T-helper 2 cell treated with Interferon-gamma antibody and Interleukin-4, amounts not matched to agents 100 ng/mL and 5 ng/mL, for 36 hours (primary cell): ENCODE measurements at places on chromosomes 13 and 19. TPM values are rescaled to one million over a fixed set of nuclear protein-coding genes. Genes with fewer than 3 reads are reported as not detected.

Gene UNC13A
- 0.02 and 0.07 TPM in 2 replicates for total RNA-seq

Gene C3
- 0.59 and 0.66 TPM in 2 replicates for total RNA-seq

Gene GRIN2D
- 0.09 and 0.23 TPM in 2 replicates for total RNA-seq

Gene SIGLEC10
- total RNA-seq = 4.8 and 5.0 TPM in 2 replicates

Gene NLRP4
- not detected in 2 replicates for total RNA-seq

Gene ZNF837
- total RNA-seq = 1.4 and 1.7 TPM in 2 replicates

Gene CD209
- total RNA-seq = not detected in 2 replicates

Gene ZNF729
- not detected in 2 replicates for total RNA-seq

Gene ATP4A
- not detected in 2 replicates for total RNA-seq

Gene CELF5
- total RNA-seq = 0.09 and 0.41 TPM in 2 replicates

Gene SPIB
- 0.68 and 0.91 TPM in 2 replicates for total RNA-seq
